Immature natural killer cell (primary cell): ENCODE measurements at places on chromosomes 13 and 19. TPM values are rescaled to one million over a fixed set of nuclear protein-coding genes. Genes with fewer than 3 reads are reported as not detected.

DNA sequence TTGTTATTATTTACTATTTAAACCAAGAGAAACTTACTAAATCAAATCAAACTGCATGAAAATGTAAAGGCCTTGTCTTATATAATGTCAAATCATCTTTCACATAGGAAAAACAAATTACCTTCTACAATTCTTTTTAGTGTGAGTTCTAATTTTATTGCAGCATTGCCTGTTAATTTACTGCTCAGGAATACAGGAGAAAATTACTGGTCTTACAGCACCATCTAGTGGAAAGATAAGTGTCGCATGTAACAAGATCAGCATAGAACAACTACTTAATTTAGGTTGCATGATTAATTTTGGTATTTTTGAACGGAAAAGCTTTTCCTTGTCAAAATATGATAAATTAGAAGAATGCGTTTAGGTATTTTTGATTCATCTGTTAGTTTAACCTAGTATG is 502.7 kb downstream of the UQCRFS1 start:
- peak; percentile 55 for DNase-seq

DNA sequence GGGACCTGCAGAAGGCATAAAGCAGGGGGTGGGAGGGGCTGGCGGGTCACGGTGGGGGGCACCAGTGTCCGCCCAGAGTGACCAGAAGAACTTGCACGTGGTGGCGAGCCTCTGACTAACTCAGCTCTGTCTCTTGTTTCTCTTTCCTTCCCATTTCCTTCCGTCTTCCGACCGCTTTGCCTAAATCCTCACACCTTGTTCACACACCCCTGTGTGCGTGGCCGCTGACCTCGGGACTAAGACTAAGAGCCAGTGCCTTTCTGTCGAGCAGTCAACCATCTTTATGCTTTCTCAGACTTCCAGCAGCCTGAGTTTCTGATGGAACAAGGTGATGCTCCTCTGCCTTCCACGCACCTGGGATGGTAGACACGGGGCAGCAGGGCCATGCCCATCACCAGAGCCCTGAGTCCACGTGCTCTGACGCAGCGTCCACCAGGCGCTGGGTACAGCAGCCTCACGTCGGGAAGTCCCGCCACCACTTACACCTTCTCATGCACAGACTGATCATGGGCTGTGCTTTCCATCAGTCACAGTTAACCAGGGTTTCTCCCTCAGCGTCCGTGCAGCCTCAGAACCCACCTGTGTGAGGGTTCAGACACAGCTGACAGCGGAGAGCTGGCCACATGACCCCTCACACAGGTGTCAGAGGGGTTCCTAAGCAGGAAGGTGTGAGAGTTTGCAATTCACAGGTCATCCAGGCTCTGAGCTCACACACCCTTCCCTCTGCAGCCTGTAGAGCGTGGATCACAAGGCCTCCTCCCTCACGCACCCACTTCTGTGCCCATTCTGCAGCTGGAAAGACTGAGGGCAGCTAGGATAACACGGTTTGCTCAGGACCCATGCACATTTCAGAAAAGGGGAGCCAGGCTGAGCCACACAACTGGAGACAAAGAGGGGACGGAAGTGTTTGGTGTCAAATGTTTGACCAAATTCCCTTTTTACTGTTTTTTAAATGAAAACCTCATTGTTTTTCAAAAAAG is 90.7 kb upstream of the MCF2L start:
- no peak for DNase-seq

- DNase-seq, result peak; percentile 29
Measured at GRCh38 chr13:30576528-30576927, 41.2 kb upstream of the USPL1 start.

GRCh38 chr19:44968118-44968517 is 12.9 kb downstream of the CLPTM1 start:
- DNase-seq, result no peak

DNA sequence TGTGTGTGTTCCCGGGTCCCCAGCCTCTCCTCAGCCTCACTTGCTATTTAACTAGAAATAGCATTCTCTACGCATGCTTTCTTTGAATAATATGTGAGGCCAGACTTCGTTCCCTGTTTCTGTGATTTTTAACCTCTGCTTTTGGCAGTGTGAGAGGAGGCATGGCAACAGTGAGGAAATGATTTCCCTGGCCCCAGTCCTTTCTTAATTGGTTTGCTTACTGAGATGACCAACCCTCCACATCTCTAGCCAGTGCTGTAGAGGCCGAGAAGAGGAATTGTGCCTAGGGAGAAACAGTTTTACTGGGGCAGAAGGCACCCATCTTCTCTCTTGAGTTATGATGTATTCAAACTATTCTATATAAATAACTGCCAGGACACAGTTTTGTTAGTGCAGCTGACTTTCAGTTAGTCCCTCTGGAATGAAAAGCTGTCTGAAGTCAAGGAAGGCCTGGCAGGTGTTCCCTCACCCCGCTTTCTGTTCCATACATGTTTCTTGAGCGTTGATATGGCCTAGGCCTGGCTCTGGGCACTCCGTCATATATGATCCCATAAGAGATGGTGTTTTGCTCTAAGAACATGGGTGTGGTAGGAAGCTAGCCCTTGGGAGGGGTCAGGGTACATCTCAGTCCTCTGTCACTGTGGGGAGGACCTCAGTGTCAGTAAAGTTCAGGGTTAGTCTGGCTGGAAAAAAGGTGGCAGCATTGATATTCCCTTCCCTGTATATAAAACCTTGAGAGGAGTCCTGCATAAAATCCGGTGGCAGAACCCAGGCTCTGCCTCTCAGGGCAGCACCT is 73.7 kb upstream of the NPAS1 start:
- no peak for DNase-seq

DNA sequence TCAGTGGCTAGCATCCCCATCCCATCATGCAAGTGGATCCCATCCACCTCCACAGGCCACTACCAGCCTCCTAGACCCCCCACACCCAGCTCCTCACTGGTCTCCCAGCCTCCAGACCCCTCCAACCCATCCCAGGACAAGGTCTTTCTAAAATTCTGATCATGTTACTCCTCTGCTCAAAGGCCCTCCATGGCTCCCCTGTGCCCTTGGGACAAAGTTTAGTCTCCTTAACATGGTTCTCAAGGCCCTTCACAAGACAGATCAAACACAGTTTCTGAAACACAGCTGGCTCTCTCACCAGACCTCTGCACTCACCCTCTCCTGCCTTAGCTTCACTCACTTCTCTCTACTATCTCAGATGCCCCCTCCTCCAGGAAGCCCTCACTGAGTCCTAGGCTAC is 9.3 kb downstream of the CEACAM19 start:
- no peak for DNase-seq

- DNase-seq, result no peak
Measured at GRCh38 chr13:64130171-64130570, 2714.5 kb upstream of the PCDH20 start.

DNA sequence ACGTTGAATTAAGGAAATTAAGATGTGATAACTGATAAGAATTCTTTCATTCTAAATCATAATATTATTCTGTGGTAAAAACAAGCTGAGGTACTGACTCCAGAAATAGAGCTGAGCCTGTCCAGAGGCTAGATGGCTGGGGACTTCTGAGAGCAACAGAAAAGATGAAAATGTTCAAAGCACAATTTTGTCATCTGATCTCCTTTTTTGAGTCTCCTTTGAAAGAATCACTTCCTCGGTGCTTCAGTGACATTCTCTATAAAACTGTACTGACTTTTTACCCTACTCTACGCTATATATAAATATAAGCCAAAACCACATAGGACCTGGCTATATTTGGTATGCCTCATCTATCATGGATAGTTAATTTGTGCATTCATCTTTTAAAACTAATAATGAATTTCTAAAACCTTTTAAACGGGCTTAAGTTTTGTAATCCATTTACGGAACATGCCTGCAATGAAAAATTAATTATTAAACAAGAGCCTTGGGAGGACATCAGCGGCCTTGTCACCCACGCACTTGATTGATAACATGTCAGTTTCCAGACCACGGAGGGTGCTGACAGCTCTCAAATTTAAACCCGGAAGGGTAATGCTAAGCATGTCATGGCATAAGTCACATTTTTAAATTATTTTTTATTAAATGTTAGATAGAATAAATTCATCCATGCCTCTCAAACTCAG is 235.5 kb downstream of the PCDH9 start:
- no peak for DNase-seq

PLIN5 gene
- polyA plus RNA-seq, result not detected

GRCh38 chr13:108834193-108834592 is 204.8 kb downstream of the MYO16 start:
- DNase-seq, result no peak

GRCh38 chr13:99572131-99572530 is 70.9 kb downstream of the TM9SF2 start:
- no peak for DNase-seq

DNA sequence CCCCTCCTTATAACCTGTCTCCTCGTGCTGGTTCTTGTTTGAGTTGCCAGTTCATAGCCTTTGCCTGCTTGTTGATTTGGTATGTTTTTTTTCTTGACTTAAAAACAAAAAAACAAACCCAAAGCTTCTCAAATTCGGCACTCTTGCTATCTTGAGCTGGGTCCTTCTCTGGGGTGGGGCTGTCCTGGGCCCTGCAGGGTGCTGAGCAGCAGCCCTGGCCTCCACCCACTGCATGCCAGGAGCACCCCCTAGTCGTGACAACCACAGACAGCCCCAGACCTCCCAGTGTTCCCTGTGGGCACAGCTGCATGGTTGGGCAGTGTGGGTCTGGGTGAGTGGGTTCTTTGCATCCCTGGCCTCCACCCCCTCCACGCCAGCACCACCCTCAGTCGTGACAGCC is 27.8 kb downstream of the KDM4B start:
- no peak for DNase-seq

PRR19 gene
- polyA plus RNA-seq, result 0.16 TPM

CLDND2 gene
- not detected for polyA plus RNA-seq

MYO1F gene
- 340 TPM for polyA plus RNA-seq

CBY2 gene
- not detected for polyA plus RNA-seq
